Fibroblast of upper back skin (primary cell): ENCODE measurements at places on chromosomes 13 and 19.

DNA sequence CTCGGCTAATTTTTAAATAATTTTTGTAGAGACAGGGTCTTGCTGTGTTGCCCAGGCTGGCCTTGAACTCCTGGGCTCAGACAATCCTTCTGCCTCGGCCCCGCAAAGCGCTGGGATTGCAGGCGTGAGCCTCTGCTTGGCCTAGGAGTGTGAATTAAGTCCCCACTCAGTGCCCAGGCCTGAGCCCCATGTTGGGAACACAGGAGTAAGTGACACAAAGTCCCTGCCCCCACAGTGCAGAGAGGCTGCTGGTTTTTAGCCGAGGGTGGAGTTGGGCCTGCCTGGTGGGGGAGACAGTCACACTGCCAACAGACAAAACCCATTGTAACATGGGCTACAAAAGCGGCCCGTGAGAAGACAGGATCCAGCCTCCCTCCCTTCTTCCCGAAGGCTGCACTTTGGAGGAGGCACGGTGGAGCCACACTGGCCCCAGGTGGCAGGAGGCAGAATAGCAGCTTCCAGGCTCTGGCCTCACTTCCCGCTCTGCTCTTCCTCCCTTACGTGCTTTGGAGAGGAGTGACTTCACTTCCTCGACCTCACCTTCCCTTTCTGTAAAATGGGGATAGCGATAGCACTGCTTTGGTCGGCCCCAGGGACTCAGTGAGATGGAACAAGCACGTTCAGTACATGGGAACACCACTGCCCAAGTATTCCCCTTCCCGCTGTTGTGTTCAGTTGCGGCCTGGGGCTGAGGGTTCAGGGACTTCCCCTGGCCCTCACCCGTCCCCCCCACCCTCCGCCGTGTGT lies 15.2 kb upstream of the EHD2 start:
- peak; percentile 80 for DNase-seq

DNA sequence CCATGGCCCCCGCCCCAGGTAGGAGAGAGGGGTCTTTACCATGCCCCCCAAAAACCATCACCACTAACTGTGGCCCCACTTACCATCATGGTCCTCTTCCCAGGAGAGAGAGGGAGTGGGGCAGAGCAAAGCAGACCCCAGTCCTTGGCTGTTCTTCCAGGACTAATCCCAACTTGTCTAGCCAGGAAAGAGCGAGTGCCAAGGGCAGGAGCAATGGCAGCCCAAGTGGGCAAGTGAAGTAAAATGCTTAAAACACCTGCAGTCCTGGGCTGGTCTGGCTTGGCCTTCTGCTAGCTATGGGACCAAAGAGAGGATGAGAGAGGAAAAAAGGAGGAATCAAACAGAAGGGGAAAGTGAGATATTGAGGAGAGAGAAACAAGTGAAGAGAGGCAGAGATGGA lies 17.9 kb downstream of the ZSWIM4 start:
- DNase-seq: no peak

DNA sequence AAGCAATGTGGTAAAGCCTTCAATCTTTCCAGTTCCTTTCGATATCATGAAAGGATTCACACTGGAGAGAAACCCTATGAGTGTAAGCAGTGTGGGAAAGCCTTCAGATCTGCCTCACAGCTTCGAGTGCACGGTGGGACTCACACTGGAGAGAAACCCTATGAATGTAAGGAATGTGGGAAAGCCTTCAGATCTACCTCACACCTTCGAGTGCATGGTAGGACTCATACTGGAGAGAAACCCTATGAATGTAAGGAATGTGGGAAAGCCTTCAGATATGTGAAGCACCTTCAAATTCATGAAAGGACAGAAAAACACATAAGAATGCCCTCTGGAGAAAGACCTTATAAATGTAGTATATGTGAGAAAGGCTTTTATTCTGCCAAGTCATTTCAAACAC lies 15.6 kb upstream of the ZNF763 start:
- DNase-seq: no peak

DNA sequence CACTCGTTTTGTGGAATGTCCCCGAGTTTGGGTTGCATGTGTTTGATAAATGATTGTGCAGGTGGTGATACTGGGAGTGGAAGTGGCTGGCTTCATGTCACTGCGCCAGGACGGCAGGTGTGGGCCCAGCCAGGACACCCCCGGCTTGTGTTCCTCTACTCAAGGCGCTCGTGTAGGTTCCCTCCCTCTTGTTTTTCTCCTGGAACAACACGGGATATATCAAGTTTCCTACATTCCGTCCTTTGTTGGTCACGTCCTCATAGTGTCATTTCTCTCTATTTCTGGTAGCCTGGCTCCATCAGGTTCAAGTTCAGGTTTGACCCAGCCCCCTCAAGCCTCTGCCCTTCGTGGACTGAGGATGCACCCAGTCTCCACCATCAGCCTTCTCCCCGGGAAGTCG lies 16.3 kb downstream of the IL17D start:
- no peak for DNase-seq

- peak; percentile 11 for DNase-seq
Measured at GRCh38 chr19:54952591-54953344, 5.4 kb upstream of the NLRP7 start.

DNA sequence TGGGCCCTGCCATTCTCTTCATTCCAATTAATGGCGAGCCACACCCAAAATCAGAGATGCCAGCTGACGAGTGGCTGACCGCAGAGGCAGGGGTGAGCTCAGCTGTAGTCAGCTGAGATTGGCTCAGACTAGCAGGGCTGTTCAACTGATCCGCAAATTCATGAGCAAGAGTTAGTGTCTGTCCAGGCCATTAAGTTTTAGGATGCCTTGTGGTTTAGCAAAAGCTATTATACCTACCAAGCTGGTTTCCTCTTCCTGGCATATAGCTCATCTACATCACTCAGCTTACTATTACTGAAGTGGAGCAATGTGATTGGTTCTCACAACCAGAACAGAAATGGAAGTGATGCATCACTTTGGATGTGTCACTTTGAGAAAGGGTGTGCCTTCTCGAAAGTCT lies 148.7 kb downstream of the NALCN start:
- no peak for DNase-seq

GRCh38 chr19:2668175-2668763 lies 34.2 kb downstream of the GNG7 start:
- DNase-seq: no peak

- DNase-seq: no peak
Measured at GRCh38 chr19:33368074-33368864, 5.2 kb upstream of the CEBPG start.

DNA sequence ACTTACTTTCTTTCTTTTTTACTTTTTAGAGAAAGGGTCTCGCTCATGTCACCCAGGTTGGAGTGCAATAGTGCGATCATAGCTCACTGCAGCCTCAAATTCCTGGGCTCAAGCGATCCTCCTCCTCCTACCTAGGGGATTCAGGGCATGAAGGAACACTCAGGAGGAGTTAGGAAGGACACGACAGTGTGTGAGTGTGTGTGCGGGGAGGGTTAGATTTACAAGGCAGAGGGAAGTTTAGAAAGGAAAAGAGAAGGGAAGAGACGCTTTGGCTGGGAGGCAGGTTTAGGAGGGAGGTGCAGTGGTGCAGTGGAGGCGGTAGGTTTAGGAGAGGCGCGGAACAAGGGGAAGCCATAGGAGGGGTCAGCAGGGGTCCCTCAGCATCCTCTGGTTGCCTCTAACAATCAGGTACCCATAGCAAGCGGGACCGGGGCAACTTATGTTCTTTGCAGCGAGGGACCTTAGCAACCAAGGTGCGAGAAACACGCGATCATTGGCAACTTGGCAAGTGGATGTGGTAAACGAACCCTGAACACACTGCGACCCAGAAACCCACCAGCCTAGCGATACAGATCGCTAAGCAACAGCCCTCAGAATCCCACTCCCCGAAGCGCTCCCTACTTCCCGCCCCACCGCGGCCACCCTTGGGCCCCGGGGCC lies 501 bp downstream of the SIRT2 start:
- DNase-seq: no peak

DNA sequence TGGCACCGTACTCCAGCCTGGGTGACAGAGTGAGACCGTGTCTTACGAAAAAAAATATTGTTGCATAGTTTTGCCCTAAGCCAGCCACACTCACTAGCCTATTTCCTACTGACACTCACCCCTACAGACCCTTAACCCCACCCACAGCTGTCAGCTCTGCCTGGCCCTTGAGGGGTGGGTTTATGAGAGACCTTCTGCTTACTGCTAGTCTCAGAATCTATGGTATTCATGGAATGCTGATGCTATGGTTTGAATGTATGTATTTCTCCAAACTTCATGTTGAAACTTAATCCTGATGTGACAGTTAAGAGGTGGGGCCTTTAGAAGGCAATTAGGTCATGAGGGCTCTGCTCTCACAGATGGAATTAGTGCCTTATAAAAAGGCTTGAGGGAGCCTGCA lies 79.2 kb upstream of the LRCH1 start:
- DNase-seq: peak; percentile 38

DNA sequence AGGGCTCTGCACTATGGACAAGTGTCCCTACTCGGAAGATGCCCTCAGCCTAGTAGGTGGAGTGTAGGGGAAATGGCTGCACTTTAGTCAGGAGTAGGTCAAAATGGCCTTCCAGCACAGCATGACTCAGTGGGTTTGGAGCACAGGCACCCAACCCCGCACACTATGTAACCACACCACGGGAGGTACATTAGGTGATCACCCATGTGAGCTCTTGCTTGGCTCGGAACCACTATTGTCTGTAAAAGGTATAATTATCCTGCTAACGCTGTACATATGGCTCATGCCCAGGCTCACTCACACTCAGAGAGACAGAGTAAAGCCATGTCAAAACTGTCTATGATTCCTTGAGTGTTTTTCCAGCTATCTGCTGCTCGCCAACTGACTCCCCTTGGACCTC lies 156.9 kb upstream of the DACH1 start:
- DNase-seq: no peak

- no peak for DNase-seq
Measured at GRCh38 chr19:661427-662196, 1.4 kb downstream of the RNF126 start.

- no peak for DNase-seq
Measured at GRCh38 chr19:13865571-13866462, 11.1 kb upstream of the NANOS3 start.

DNA sequence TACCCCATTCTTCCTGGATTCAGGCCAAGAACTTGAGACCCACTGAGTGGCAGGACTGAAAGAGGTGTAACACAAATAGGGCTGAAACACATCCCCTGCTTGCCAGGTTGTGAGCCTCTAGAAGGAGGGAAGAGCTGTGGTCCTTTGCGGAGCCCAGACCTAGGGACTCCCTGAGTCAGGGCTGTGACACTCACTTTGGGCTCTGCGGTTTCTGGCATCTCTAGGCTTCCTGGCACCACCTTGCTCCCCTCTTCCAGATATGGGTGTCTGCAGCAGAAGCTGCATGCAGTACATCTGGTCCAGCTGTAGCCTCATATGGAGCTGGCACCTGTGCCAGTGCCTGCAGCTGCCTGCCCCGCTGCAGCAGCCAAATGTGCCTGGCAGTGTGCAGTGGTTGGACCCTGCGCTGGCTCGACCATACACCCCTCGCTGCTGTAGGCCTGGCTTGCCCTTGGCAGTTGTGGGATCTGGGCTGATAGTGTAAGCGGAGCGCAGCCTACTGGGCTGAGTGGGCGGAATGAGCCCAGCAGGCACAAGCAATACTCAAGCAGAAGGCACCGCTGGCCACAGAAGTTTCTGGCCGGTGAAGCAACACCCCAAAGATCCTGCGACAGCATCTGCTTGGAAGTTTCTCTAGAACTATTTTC lies 290.4 kb downstream of the SLITRK6 start:
- no peak for DNase-seq

DNA sequence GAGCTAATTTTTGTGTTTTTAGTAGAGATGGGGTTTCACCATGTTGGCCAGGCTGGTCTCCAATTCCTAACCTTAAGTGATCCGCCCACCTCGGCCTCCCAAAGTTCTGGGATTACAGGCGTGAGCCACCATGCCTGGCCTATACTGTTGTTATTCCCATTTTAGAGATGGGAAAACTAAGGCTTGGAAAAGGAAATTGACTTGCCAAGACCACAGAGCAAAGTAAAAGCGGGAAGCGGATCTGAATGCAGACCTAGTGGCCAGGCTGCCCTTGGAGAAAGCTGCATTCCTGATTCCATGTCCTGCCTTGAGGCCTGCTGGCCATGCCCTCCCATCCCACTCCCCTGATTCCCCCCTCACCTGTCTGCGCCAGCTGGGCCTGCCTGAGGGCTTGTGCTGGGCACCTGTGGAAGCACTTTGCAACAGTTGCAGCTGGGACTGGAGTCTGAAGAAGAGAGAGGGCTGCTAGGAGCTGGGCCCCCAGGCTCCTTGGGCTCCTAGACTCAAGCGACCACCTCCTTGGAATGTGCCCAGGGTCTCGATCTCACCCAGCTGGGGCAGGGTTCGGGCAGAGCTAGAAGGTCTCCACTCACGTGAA lies 5.7 kb downstream of the PALM3 start:
- DNase-seq: no peak

- no peak for DNase-seq
Measured at GRCh38 chr13:51944428-51944827, 66.8 kb downstream of the ATP7B start.

- DNase-seq: no peak
Measured at GRCh38 chr19:7900401-7900870, 3.2 kb upstream of the MAP2K7 start.

DNA sequence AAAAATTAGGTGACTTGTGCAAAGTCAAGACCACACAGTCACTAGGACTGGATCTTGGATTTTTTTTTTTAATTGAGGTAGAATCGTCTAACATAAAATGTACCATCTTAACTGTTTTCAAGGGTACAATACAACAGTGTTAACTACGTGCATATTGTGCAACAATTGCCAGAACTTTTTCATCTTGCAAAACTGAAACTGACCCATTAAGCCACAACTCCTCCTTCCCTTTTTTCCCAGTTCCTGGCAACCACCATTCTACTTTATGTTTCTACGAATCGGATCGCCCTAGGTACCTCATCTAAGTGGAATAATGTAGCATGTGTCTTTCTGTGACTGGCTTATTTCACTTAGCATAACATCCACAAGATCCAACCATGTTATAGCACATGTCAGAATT lies 37.5 kb upstream of the POMP start:
- no peak for DNase-seq
